Stimulated activated CD8-positive, alpha-beta memory T cell treated with anti-CD3 and anti-CD28 coated beads, Interleukin-12 subunit alpha, Interleukin-12 subunit beta, amount 100 ng/mL, for 4 hours (primary cell): ENCODE measurements at places on chromosomes 7 and 10.

DNA sequence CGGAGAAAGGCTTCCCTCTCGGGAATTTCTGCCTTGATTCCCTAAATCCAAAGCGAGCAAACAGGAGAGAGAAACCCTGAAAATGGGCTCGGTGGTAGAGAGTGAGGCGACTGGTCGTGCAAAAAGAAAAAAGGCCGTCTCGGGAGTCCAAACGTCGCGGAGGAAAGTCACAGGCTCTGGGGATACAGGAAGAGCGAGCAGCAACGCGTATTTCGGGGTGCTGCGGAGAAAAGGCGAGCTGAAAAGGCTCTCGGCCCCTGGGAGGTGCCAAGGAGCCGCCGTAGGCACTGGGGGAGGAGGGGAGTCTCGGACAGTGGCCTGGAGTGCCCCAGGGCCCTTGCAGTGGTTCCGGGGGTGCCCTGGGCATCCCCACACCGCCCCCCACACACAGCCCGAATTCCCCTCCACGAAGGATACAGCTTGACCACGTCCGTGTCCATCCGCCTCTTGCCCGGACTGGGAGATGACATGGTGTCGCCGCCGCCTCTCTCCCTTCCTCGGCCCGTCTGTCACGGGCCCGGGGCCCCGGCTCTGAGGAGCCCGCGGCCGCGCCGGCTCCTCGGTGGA, 591 bp downstream of the UBE2H start:
- no peak for DNase-seq

GRCh38 chr7:2029936-2030335, 202.8 kb downstream of the MAD1L1 start:
- no peak for DNase-seq

GRCh38 chr10:27747096-27747451, 1.5 kb upstream of the MKX start:
- no peak for DNase-seq

DNA sequence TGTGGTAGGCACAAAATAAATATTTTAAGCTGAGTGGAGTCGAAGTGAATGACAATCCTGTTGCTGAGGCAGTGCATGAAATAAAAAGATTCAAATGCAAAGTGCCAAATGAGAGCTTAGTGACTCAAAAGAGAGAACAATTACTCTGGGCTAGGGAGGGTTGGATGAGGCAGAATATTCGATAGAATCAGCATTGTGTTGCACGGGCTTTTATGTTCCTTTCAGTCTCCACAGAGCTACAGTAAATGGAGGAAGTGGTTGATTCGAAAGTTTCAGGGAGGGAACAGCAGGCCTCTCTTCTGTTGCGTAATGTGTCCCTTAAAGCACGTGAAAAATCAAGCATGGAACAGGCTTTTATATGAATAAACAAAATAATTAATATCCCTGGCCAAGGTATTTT, 599.3 kb upstream of the CELF2 start:
- DNase-seq, result no peak
